ENCODE measurements at places on chromosomes 1 and 21.

DNA sequence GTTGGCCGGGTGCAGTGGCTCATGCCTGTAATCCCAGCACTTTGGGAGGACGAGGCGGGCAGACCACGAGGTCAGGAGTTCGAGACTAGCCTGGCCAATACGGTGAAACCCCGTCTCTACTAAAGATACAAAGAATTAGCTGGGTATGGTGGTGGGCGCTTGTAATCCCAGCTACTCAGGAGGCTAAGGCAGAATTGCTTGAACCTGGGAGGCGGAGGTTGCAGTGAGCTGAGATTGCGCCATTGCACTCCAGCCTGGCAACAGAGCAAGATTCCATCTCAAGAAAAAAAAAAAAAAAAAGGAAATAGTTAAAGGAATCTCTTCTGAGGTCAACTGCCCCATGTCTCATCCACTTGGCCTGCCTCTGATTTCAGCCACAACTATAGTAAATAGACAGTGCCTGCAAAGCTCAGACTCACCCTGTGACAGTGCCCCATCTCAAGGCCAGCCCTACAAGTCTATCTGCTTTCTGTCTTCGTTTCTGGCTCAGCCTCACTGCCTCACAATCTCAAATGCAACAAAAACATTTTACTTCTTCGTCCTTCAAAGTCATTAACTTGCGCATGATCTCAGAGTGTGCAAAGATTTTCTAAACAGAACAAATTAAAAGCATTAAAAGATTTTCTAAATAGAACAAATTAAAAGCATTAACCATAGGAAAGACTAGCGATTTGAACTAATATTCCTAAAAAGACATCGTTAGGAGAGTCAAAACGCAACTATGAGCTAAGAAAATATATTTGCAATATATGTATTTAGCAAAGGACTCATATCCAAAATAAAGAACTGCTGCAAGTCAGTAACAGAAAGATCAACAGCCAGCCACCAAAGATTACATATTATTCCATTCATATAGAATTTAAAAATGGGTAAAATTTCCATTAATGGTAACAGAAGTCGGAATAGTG lies 65.0 kb upstream of the PRDX6 start:
- no peak for DNase-seq
- H3K27ac ChIP-seq: no peak overlapping the region
- H3K36me3 ChIP-seq: no peaks in the 10 kb centered on the region
- no peak overlapping the region for H3K4me3 ChIP-seq

GRCh38 chr1:175600721-175601440 lies 142.5 kb downstream of the TNR start:
- no peaks in the 10 kb centered on the region for H3K4me1 ChIP-seq
- no peaks in the 10 kb centered on the region for H3K36me3 ChIP-seq
- H3K27me3 ChIP-seq: no peaks in the 10 kb centered on the region
- H3K4me3 ChIP-seq: no peak overlapping the region
- DNase-seq: no peak

- no peaks in the 10 kb centered on the region for H3K36me3 ChIP-seq
- H3K27ac ChIP-seq: no peak overlapping the region
- no peak for DNase-seq
- no peaks in the 10 kb centered on the region for H3K27me3 ChIP-seq
- H3K4me1 ChIP-seq: peaks cover 14% of the 10 kb centered on the region
- H3K4me3 ChIP-seq: no peak overlapping the region
These were observed 9.8 kb downstream of the SCMH1 start for GRCh38 chr1:41232305-41232704.

DNA sequence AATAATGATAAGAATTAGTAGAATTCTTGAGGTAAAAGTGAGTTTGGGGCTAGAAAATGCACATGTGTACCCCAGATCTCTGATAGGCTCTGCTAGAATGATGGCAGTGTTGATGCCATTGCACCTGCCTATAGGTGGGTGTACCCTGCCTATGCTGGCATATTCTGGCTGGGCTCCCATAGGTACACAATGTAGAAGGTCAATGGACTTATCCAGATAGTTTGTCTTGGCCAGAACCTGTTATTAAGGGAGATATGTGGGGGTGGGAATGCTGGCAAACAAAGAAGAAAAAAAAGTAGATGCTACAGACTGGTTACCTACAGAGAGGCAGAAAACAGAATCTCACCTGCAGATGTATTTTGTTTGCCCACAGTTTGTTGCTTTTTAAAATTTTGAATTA lies 14.1 kb upstream of the KLHDC8A start:
- H3K27ac ChIP-seq: peak overlapping the region; percentile 71
- H3K27me3 ChIP-seq: no peaks in the 10 kb centered on the region
- H3K36me3 ChIP-seq: no peaks in the 10 kb centered on the region
- no peak for DNase-seq
- H3K4me3 ChIP-seq: no peak overlapping the region
- H3K4me1 ChIP-seq: peaks cover 41% of the 10 kb centered on the region

- H3K27me3 ChIP-seq: no peaks in the 10 kb centered on the region
- peaks cover 26% of the 10 kb centered on the region for H3K4me1 ChIP-seq
- H3K4me3 ChIP-seq: peak overlapping the region; percentile 50
- H3K36me3 ChIP-seq: no peaks in the 10 kb centered on the region
- peak overlapping the region; percentile 33 for H3K27ac ChIP-seq
- DNase-seq: peak; percentile 55
These were observed 41.5 kb downstream of the KIAA1614 start for GRCh38 chr1:180954005-180954800.

DNA sequence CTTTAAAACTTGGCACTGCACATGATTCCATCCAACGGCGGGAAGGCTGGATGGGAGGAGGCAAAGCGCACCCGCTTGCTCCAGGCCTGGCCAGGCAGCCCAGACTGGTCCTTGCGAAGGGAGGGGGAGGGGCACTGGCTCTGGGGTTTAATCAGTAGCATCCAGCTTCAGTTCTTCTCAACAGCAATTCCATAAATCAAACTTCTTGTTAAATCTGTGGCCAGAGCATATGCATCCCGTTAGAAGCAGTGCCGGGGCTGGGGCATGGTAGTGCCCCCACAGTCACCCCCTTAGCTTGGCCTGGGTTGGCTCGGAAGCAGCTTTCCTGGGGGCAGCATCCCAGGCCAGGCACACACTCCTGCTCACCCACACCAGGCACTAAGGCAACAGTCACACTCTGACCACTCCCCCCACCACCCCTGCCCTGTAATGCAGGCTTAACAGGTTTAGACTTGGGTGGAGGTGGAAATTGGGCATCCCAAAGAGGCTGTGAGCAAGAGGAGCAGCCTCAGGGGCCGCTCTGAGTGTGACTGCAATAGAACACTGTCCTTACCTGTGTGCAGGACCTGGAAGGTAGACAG lies 94.1 kb upstream of the CASZ1 start:
- no peak for DNase-seq
- no peaks in the 10 kb centered on the region for H3K36me3 ChIP-seq
- H3K4me1 ChIP-seq: peaks cover 7% of the 10 kb centered on the region
- peaks cover 9% of the 10 kb centered on the region for H3K27me3 ChIP-seq

- no peak overlapping the region for H3K4me3 ChIP-seq
- DNase-seq: no peak
- H3K27ac ChIP-seq: no peak overlapping the region
These were observed 66.1 kb downstream of the RGS18 start for GRCh38 chr1:192224396-192224795.

- no peak overlapping the region for H3K27ac ChIP-seq
- H3K36me3 ChIP-seq: peaks cover 5% of the 10 kb centered on the region
- H3K4me3 ChIP-seq: peak overlapping the region; percentile 79
- H3K27me3 ChIP-seq: no peaks in the 10 kb centered on the region
- H3K4me1 ChIP-seq: peaks cover 39% of the 10 kb centered on the region
These were observed 976 bp downstream of the SSBP3 start for GRCh38 chr1:54404939-54405897.

- DNase-seq: no peak
- H3K4me3 ChIP-seq: no peak overlapping the region
- no peaks in the 10 kb centered on the region for H3K36me3 ChIP-seq
- no peaks in the 10 kb centered on the region for H3K27me3 ChIP-seq
- peaks cover 7% of the 10 kb centered on the region for H3K4me1 ChIP-seq
These were observed 63.4 kb downstream of the CD2 start for GRCh38 chr1:116817582-116818064.

GRCh38 chr1:9420835-9421532 lies 118.3 kb upstream of the SLC25A33 start:
- H3K4me3 ChIP-seq: no peak overlapping the region
- H3K27me3 ChIP-seq: no peaks in the 10 kb centered on the region
- H3K27ac ChIP-seq: no peak overlapping the region
- peaks cover 4% of the 10 kb centered on the region for H3K4me1 ChIP-seq

DNA sequence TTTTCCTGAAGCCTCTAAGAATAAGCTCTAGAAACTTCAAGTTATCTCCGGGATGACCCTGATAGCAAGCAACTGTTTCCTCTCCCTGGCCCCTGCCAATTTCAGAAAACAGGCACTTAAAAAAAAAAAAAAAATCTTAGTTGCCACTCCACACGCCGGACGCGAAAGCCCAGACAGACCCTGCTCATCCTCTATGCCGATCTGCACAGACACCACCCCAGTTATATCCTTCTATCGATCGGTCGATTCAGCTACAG lies 1.7 kb downstream of the ANP32E start:
- peak overlapping the region; percentile 85 for H3K27ac ChIP-seq
- H3K4me3 ChIP-seq: peak overlapping the region; percentile 85
- no peaks in the 10 kb centered on the region for H3K27me3 ChIP-seq
- peaks cover 9% of the 10 kb centered on the region for H3K4me1 ChIP-seq

DNA sequence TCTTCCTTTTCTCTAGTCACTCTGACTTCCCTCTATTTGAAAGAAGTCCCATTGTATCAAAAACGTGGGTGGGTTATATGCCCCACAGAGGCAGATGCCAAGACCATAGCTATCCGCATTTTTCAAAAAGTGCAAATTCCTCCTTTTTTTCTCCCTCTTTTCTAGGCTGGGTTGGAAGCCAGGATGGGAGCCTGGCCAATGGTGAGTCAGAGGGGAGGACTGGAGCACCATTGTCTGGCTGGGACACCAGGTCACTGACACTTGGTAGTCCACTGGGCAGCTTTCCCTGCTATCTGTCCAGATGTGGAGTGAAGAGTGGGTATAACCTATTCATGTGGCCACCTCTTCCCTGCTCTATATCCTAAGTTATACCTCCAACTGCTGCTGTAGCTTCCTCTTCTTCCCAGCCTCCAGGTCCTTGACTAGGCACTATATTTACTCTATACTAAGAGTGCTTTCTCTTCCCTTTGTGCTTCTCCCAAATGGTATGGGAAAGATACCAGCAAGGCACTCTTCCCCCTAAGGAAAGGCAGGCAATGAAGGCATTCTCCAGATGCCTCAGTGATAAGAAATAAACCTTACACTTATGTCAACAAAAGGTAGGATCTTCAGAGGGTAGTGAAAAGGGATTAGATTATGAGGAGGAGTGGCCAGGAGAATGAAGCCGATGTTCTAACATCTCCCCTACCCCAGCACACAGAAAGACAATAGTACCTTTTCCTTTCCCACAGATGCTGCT lies 12.9 kb downstream of the PI4KB start:
- H3K4me1 ChIP-seq: peaks cover 28% of the 10 kb centered on the region
- H3K4me3 ChIP-seq: no peak overlapping the region
- peak overlapping the region; percentile 23 for H3K27ac ChIP-seq
- peaks cover 14% of the 10 kb centered on the region for H3K36me3 ChIP-seq
- H3K27me3 ChIP-seq: no peaks in the 10 kb centered on the region

- H3K27me3 ChIP-seq: no peaks in the 10 kb centered on the region
- no peak for DNase-seq
- no peak overlapping the region for H3K27ac ChIP-seq
- H3K36me3 ChIP-seq: peaks cover 25% of the 10 kb centered on the region
- no peak overlapping the region for H3K4me3 ChIP-seq
These were observed 90.8 kb downstream of the PPP1R12B start for GRCh38 chr1:202439308-202439707.

DNA sequence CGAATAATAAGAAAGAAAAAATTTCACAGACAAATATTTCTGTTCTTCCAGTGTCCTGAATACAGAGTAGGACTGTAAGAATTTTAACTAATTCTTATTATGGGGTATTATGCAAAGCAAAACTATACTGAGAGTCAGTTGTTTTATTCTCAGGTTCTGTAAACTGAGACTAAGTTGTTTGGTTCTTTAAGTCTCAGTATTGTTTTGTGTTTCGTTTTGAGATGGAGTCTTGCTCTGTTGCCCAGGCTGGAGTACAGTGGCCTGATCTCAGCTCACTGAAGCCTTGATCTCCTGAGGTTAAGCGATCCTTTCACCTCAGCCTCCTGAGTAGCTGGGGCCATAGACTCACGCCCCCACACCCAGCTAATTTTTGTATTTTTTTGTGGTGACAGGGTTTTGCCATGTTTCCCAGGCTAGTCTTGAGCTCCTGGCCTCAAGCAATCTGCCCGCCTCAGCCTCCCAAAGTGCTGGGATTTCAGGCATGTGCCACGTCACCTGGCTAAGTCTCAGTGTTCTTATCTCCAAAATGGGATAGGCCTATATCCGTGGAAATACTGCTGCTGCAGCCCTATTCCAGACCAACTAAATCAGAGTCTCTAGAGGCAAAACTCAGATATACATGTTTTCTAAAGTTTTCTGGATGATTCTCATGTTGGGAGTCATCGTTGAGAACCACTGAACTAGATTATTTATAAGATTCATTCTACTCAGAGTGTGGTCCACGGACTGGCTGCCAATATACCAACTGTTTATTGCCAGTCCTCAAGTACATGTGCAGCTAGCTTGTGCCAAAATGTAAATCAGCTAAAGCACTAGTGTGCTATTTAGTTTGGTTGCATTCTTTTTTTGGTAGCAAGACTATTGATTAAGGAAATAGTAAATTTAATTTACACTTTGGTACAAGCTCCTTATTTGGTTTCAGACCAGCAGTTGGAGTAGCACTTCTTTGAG lies 116.6 kb downstream of the HS2ST1 start:
- no peaks in the 10 kb centered on the region for H3K4me1 ChIP-seq
- no peak for DNase-seq
- H3K27ac ChIP-seq: no peak overlapping the region
- no peaks in the 10 kb centered on the region for H3K36me3 ChIP-seq

DNA sequence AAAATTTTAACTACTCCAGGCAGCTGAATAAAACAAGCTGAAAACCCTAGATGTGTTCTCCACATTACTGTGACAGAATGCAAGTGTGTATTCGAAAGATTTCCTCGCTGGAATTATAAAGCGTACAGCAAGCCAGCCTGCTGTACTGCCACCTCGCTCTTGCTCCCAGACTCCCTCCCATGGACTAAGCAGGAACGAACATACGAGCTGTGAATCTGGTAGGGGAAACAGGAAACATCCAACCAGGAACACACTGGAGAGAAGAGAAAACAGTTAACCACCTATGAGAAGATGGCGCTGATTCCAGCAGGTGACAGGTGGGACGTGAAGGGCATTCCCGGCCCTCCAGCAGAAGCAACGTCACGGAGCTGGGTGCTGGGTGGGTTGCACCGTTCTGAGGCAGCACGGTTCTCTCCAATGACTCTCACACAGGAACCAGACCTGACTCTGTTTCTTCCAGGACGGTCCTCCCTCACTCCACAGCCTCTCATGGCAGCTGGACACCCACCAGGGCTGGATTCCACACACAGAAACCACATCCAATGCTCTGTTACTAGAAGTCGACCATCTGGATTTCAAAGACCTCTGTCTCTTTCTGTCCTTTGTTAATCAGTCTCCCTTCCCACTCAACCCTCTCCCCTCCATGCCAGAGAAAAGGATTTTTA lies 219.2 kb downstream of the RERE start:
- peaks cover 31% of the 10 kb centered on the region for H3K4me1 ChIP-seq
- H3K27ac ChIP-seq: peak overlapping the region; percentile 56
- H3K36me3 ChIP-seq: no peaks in the 10 kb centered on the region
- no peak overlapping the region for H3K4me3 ChIP-seq
- no peaks in the 10 kb centered on the region for H3K27me3 ChIP-seq

- H3K4me3 ChIP-seq: no peak overlapping the region
- DNase-seq: no peak
- no peaks in the 10 kb centered on the region for H3K27me3 ChIP-seq
- H3K36me3 ChIP-seq: no peaks in the 10 kb centered on the region
These were observed 110.6 kb upstream of the ATP1A1 start for GRCh38 chr1:116262207-116262994.

- H3K36me3 ChIP-seq: no peaks in the 10 kb centered on the region
- peak overlapping the region; percentile 94 for H3K27ac ChIP-seq
- H3K4me3 ChIP-seq: peak overlapping the region; percentile 44
- peak; percentile 29 for DNase-seq
- no peaks in the 10 kb centered on the region for H3K27me3 ChIP-seq
These were observed 577 bp upstream of the CEP350 start for GRCh38 chr1:179953974-179954492.
